ENCODE measurements at places on chromosomes 13 and 19.

DNA sequence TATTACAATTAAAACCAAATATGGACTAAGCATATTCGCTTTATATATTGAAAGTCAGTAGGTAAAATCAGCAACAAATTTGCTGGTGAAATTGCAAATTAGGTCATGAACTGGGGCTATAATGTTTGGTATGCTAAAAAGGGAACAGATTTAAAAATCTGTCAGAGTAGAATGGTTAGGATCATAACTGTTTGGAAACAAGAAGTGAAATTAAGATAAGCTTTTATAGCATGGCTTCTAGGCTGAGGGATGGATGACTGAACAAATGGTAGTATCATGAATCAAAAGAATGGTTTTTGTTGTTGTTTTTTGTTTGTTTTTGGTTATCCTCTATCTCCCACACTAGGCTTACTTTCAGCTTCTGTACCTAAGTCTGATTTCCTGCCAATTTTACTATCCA lies 1090.4 kb downstream of the PCDH9 start:
- DNase-seq: no peak

- DNase-seq: no peak
Measured at GRCh38 chr13:32150794-32151193, 119.2 kb downstream of the FRY start.

DNA sequence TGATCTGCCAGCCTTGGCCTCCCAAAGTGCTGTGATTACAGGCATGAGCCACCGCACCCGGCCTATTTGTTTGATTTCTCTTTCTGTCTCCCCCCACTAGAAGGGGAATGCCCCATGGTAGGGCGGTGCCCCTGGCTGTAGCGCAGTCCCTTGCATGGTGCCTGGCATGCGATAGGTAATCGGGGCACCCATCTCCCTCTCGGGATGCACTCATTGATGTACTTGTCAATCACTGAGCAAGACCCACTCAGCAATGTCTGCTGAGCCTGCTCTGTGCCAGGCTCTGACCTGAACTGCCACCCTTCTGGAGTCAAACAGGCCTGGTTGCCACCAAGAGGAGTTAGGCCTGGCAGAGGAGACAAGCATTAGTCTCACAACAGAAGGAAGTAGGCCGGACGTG lies 19.8 kb downstream of the DNM2 start:
- no peak for DNase-seq

DNA sequence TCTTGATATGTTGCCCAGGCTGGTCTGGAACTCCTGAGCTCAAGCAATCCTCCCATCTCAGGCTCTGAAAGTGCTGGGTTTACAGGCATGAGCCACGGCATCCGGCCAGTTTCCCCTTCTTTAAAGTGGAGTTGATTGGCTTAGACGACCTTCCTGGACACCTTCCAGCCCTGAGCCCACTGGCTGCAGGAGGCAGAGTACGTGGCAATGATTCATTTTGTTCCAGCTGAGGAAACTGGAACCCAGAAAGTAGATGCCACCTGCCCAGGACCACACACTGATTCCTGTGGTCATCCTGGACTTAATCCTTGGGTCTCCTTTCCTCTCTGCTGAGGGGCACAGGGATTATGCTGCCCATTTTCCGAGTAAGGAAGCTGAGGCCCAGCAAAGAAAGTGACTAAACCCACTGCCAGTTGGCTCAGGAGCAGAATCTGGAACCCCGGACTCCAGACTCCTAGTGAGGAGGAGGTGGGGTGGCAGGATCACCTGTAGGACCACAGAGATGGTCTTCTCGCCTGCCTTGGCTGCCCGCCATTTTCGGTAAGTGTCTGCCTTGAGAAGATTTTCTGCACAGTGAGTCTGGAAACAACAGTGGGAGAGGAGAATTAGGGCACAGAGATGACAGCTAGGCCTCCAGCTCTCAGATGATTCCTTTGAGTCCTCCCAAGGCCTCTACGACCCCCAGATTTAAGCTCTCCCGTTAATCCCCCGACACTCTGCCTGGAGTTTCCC lies 737 bp downstream of the XRCC1 start:
- DNase-seq: peak; percentile 45

- DNase-seq: peak; percentile 27
Measured at GRCh38 chr13:65943708-65944107, 1286.4 kb downstream of the PCDH9 start.

GRCh38 chr13:25871389-25872125 lies 180.3 kb downstream of the SHISA2 start:
- no peak for DNase-seq

GRCh38 chr13:110116072-110116487 lies 190.9 kb downstream of the COL4A1 start:
- peak; percentile 57 for DNase-seq

DNA sequence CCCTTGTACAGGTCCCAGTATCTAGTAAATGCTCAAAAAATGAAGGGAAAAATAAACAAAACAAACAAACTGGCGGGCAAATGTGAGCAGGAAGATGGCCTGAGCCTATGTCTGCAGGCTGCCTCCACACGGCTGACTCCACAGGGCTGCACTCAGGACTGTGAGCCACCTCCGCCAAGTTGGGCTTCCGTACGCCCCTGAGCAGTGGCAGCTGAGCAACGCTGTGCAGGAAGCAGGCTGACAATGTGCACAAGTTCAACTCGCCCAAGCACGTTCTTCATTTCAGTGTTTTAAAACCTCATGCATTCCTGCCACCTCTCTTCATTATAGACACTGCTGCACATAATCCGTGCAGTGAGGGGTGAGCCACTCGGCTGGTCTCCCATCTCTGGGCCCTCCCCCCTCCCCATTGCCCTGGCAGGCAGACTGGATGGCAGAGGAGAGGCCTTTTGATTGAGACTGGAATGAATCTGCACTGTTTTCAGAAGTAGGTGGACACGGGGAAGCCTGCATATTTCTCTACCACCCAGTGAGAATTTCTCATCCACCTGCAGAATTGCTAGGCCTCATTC lies 915.3 kb downstream of the UQCRFS1 start:
- DNase-seq: no peak

DNA sequence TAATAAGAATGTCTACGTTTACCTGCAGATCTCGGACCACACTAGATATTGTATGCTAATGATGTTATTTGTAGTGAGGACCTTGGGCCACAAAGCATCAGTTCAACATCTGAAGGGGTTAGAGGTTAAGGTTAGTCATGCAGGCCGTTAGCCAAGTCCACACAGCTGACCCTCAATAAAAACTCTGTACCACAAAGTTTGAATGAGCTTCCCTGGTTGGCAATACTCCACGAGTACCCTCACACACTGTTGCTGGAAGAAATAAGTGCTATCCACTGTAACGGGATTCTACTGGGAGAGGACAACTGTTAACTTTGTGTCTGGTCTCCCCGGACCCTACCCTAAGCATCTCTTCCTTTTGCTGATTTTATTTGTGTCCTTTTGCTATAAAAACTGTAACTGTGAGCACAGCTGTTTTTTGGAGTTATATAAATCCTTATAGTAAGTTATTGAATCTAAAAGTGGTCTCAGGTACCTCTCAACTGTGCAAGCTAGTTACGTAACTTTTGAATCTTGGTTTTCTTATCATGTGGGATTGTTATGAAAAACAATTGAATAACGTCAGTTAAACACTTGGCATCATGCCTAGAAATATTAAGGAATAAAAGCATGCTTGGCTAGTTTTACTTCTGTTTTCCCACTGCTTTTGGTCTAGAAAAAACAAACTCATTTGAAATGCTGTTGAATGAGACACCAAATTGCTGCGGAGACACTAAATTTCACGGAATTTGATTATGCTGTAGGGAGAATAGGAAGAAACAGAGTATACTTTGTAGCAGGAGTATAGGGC lies 181.5 kb downstream of the DNAJC3 start:
- no peak for DNase-seq

DNA sequence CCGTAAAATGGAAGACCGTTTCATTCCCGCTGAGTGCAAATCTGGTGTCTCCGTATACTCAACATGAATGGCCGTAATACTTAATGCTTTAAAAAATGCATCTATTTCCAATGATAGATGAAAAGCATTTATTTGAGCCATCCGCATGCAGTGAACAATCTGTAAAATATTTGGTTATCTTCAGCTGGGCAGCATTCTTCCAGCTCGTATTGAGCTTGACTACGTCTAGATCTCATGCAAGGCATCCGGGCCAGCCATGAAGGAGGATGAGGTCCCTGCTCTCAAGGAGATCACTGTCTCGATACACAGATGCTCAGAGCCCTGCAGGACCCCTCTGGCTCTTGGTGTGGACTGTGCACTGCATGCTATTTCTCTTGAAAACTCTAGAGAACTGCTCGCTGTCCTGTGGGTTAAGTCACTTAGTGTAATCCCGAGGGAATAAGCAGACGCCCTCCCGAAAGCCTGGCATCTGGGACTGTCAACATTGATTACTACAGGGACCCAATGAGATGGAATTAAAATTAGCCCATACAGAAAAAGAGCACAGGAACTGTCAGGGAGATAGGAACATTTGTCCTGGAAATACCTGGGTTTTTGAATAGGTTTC lies 112.4 kb upstream of the RNF113B start:
- no peak for DNase-seq
